ENCODE measurements at places on chromosomes 5 and 9.

GRCh38 chr5:53246042-53246836 lies 136.7 kb upstream of the MOCS2 start:
- DNase-seq = no peak

DNA sequence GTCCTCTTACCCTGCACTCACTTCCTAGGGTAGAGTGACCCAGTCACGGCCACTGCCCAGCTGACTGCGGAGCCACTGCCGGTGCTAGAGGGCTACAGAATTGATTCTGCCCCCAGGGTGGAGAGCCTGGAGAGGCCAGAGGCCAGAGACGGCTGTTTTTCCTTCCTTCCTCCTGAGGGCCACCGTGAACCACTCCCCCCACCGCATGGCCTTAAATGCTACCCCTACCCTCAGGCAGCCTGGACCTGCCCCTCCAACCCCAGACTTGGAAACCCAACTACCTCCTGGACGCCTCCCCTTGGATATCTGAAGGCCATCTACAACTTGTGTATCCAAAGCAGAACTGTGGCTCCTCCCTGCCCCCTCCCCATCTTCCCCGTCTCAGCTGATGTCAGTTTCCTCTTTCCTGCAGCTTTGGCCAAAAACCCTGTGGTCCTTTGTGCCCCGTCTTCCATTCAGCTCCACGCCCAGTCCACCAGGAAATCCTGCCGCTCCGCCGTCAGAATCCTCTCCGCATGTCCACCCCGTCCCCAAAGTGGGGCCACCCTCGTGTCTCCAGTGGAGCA lies 16.3 kb downstream of the SH2D3C start:
- no peak for DNase-seq

- no peak for DNase-seq
These were observed 165.2 kb upstream of the MSX2 start for GRCh38 chr5:174559141-174559540.

GRCh38 chr5:152592416-152592815 lies 187.3 kb upstream of the NMUR2 start:
- no peak for DNase-seq

DNA sequence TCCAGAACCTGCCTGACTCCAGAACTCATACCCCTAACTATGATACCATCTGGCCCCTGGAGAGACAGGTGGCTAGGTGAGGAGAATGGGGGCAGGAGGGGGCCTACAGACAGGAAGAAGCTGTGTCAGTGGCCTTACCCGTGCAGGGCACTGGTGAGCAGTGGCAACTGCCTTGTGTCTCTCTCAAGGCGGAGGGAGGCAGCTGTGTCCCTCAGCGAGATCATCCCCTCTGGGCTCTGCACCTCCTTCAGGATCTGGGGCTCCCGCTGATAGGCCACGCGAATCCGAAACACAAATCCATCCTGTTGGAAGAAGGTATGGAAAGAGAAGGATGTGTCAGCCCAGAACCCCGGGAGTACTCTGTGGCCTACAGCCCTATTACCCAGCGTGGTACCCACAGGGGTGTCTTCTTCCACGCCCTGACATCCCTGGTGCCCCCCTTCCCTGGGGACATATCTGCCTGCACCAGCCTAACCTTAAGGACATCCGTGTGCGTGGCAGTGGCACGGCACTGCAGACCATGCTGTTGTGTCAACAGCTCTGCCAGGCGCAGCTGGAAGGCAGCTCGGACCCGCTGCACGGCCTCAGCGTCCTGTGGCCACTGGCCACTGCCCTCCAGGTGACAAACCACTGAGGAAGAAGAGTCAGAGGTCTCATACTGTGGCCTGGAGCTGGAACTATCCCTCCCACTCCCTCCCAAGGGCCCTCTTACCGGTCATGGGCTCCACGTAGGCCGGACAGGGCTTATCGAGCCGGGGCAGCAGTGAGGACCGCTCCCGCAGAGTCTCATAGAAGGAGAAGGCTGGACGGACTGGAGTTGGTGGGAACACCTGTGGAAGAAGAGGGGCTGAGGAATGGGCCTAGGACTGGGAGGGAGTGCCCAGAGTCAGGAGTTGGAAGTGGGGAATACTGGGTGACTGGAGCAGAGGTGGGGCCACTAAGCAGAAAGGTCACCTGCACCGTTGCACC lies 7.8 kb downstream of the NOL6 start:
- no peak for DNase-seq

- DNase-seq = no peak
These were observed 3.6 kb upstream of the SPATA24 start for GRCh38 chr5:139407517-139407916.

DNA sequence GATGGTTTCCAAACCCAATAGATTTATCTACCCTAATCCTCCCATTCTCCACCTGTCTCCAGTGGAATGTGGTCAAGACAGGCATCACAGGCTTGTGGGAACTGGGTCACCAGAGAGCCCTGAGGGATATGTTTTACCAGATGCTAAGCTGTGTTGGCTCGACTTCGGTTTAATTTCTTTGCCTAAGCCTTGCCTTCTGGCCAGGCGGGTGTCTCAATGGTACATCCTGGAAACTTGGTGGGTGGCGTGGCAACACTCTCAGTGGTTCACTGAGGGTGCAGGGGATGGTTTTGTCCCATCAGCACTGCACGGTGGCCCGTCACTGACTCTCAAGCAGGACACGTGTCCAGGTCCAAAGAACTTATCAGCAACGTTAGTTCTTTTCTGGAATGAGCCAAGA lies 192.2 kb downstream of the TENT4A start:
- no peak for DNase-seq
